Activated CD4-positive, alpha-beta T cell treated with anti-CD3 and anti-CD28 coated beads, Interleukin-2, amount 10 ng/mL, durations not matched to agents 7 days and 5 days (primary cell): ENCODE measurements at places on chromosomes 2 and 18. TPM values are rescaled to one million over a fixed set of nuclear protein-coding genes. Genes with fewer than 3 reads are reported as not detected.

ASTL gene
- total RNA-seq: not detected

KCNG2 gene
- not detected for total RNA-seq

GRCh38 chr18:53544917-53545316 lies 679.6 kb downstream of the MBD2 start:
- no peak for DNase-seq
- no peak overlapping the region for H3K27ac ChIP-seq
- H3K27me3 ChIP-seq: no peaks in the 10 kb centered on the region
- H3K36me3 ChIP-seq: no peaks in the 10 kb centered on the region
- no peaks in the 10 kb centered on the region for H3K4me1 ChIP-seq

DNA sequence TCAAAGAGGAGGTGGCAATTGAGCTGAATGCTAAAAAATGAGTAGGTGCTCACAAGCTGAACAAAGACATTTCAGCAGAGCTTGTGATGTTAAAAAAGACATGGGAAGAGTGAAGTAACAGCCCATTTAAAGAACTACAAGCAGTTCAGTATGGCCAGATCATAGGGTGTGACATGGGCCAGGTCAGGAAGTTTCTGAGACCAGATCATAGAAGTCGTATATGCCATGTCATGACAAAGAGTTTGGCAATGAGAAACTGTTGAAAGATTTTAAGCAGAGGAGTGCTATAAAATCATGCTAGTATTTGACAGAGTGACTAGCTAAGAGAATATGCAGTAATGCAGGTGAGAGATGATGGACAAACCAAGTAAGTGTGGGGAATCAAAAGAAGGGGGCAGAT lies 7.3 kb upstream of the PELI1 start:
- H3K36me3 ChIP-seq: no peaks in the 10 kb centered on the region
- no peaks in the 10 kb centered on the region for H3K4me1 ChIP-seq
- no peak for DNase-seq
- no peak overlapping the region for H3K4me3 ChIP-seq

- no peak overlapping the region for H3K4me3 ChIP-seq
- H3K27ac ChIP-seq: no peak overlapping the region
- no peak for DNase-seq
- no peaks in the 10 kb centered on the region for H3K36me3 ChIP-seq
- no peaks in the 10 kb centered on the region for H3K4me1 ChIP-seq
Observed at GRCh38 chr2:100182494-100183361, 40.3 kb upstream of the AFF3 start.

GRCh38 chr2:180000434-180000833 lies 6.7 kb downstream of the CWC22 start:
- H3K4me1 ChIP-seq: peaks cover 27% of the 10 kb centered on the region
- peaks cover 7% of the 10 kb centered on the region for H3K36me3 ChIP-seq
- H3K27ac ChIP-seq: no peak overlapping the region
- no peaks in the 10 kb centered on the region for H3K27me3 ChIP-seq

- no peaks in the 10 kb centered on the region for H3K4me1 ChIP-seq
- no peak overlapping the region for H3K4me3 ChIP-seq
- H3K36me3 ChIP-seq: no peaks in the 10 kb centered on the region
- H3K27me3 ChIP-seq: no peaks in the 10 kb centered on the region
- H3K27ac ChIP-seq: no peak overlapping the region
Observed at GRCh38 chr2:211055438-211055837, 499.0 kb downstream of the CPS1 start.

- H3K4me3 ChIP-seq: no peak overlapping the region
- H3K27ac ChIP-seq: no peak overlapping the region
- peaks cover 4% of the 10 kb centered on the region for H3K27me3 ChIP-seq
Observed at GRCh38 chr18:23169673-23170044, 34.4 kb downstream of the CABLES1 start.
